ENCODE measurements at places on chromosomes 12 and 14. TPM values are rescaled to one million over a fixed set of nuclear protein-coding genes. Genes with fewer than 3 reads are reported as not detected.
A peak's percentile ranks its signal among the peaks of the same experiment; 100 is the strongest.

- peak; percentile 53 for ATAC-seq
Observed at GRCh38 chr14:65958664-65959562, 527.3 kb upstream of the CCDC196 start.

The TSPAN9 gene
- 31.7 TPM for total RNA-seq

The DCAF5 gene
- total RNA-seq: 26.4 TPM

DNA sequence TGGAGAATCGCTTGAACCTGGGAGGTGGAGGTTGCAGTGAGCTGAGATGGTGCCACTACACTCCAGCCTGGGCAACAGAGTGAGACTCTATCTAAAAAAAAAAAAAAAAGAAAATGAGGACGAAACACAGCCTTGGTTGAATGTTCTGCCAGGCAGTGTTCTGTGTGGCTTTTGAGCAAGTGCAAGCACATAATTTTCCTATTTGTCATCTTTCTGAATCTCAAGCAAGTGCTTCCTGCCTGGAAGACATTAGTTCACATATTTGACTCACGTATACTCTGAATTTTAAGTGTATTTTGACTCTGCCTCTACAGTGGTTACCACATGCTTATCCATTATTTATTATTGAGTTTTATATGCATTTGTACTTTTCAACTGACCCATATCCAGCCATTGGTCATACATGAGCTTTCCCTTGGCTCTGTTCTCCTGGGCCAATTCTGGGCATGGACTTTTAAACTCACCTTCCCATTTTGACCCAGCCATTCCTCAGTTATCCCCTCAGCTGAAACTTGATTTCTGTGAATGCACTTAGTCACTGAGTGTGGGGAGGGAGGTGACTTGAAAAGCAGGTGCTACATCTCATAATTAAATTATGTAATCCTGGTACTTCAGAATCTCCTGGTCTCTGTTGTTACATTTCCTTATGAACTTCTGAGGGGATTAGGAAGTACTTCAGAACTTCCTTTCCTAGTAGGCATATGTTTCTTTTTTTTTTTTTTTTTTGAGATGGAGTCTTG is 8.1 kb downstream of the OR10G2 start:
- ATAC-seq: no peak

The IFI27L2 gene
- total RNA-seq: 239 TPM

The CERS5 gene
- total RNA-seq: 52.9 TPM

DNA sequence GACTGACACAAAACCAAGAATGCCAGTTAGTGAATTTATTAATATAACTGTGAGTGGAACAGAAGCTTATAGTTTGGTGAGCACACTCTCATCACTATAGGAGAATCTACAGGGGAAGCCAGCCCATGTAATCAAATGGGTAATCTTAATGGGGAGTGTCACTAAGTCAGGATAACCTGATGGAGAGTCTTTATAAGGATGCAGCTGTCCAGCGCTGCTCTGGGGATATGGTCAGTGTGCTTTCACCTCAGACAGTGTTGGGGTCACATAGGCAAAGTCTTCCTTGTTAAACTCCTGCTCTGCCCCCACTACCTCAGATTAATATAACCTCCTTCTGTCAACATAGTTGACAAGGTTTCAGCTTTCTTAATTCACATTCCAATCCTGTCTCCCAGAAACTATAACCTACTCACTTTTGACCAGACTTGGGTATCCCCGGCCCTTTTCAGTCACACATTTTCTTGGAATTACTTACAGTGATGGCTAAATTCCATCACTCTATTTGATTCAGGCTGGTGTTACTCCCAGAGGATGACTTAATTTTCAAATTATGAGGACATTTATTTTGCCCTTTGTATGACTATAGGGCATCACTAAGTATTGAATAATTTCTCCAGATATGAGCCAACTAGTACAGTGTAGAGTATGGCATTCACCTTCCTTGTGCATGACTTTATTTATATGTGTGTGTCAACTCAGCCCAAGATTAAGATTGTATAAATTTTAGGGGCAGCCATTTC is 13.2 kb downstream of the STK38L start:
- ATAC-seq: no peak

DNA sequence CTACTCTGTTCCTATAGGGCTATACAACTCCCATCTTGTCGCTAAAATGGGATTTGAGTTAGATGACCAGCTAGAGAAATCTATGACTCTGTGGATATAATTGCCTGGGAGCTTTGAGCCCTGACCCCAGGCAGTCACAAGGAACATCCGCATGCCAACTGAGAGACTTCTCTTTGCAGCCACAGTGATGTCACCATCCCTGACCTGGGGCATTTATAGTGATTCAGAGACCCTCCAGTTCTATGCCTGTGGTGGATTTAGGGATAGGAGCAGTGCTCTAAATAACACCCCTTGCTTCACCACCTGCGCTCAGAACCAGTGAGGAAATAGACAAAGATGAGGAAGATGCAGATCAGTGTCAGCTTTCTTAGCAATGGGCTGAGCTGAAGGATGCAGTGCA is 86.2 kb downstream of the RIN3 start:
- no peak for ATAC-seq

DNA sequence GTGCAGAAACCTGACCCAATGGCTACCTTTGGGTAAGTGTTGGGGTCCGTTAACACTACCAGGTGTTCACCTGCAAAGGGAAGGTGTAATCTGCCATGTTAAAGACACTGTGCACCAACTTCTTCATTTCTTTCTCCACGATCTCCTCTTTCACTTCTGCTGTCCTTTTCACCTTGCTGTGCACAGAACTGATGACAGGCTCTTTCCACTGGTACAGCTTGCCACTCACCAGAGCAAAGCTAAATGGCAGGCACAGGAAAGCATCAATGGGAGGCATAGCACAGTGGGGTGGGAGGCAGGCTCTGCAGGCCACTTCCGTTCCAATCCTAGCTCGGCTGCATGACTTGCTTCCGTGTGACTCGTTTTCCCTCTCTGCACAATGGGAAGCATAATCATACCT is 2.6 kb upstream of the C12orf76 start:
- no peak for ATAC-seq

The TAS2R43 gene
- total RNA-seq: 2.4 TPM

All from motor neuron (in vitro differentiated cells).